Suprapubic skin (tissue), 4 donors: ENCODE measurements at places on chromosomes 5 and 9.

- DNase-seq = no peak
These were observed 43.7 kb downstream of the RANBP6 start for GRCh38 chr9:5971740-5972139.

- DNase-seq = no peak
These were observed 27.1 kb upstream of the ACTBL2 start for GRCh38 chr5:57509501-57510260.

DNA sequence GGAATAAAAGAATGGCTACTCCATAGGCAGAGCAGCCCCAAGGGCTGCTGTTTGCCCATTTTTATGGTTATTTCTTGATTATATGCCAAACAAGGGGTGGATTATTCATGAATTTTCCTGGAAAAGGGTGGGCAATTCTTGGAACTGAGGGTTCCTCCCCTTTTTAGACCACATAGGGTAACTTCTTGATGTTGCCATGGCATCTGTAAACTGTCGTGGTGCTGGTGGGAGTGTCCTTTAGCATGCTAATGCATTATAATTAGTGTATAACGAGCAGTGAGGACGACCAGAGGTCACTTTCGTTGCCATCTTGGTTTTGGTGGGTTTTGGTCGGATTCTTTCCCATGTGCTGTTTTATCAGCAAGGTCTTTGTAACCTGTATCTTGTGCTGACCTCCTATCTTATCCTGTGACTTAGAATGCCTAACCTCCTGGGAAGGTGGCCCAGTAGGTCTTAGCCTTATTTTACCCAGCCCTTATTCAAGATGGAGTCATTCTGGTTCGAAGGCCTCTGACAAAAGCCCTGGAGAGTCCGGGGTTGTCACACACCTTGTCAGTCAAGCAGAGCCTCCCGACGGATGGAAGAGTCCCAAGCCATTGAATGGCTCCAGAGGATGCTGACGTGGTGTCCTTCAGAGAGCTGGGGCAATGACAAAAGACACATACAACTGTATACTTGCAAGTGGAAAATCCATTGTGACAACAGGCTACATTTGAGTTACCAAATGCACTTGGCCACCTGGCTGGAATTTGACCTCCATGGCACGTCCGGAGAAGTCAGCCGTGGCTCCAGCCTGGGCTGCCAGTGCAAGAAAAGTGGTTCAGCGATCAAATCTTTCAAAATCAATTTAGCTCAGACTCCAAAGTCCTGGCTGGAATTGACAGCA is 67.1 kb upstream of the CLINT1 start:
- no peak for DNase-seq

DNA sequence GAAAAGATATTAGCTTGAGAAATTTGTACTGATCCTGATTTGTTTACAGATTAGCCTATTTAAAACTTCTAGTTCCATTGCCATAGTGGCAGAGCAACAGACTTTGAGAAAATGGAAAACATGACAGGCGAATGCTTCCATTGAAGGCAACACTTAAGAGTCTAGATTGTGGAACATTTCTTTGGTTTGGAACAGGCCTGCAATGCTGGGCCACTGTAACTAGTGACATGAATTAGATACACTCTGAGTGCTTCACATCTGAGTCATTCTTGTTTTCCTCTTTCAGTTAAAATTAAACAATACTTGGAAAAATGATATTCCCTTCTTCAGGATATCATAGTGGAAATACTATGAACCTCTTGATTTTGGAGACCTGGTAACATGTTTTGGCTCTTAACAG is 453.6 kb upstream of the TUSC1 start:
- no peak for DNase-seq

GRCh38 chr5:34042321-34042720 is 692 bp downstream of the C1QTNF3 start:
- DNase-seq = no peak

GRCh38 chr5:107329850-107330249 is 340.9 kb downstream of the EFNA5 start:
- no peak for DNase-seq

- DNase-seq = no peak
These were observed 244.1 kb downstream of the ADGRV1 start for GRCh38 chr5:90802474-90803317.

- no peak for DNase-seq
These were observed 23.4 kb upstream of the PAM start for GRCh38 chr5:102731693-102732092.

DNA sequence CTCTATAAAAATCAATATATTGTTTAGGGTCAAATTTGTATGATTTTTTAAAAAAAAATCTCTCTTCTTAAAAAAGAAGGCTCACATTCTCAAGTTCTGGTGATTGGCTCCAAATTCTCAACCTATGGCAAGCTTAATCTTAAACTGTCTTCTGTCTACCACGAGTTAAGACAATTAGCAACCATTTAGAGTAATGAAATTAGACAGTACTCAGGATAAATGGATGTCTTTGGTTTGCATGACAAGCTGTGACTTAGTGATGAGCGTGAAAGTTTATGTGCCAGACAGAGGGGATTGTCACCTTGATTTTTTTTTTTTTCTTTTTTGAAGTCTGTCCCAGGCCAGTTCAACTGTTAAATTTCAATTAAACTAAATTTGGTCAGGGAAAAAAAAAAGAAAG is 1632.3 kb downstream of the MAT2B start:
- DNase-seq = no peak

- DNase-seq = no peak
These were observed 1871.9 kb upstream of the CDH6 start for GRCh38 chr5:29321591-29321990.

DNA sequence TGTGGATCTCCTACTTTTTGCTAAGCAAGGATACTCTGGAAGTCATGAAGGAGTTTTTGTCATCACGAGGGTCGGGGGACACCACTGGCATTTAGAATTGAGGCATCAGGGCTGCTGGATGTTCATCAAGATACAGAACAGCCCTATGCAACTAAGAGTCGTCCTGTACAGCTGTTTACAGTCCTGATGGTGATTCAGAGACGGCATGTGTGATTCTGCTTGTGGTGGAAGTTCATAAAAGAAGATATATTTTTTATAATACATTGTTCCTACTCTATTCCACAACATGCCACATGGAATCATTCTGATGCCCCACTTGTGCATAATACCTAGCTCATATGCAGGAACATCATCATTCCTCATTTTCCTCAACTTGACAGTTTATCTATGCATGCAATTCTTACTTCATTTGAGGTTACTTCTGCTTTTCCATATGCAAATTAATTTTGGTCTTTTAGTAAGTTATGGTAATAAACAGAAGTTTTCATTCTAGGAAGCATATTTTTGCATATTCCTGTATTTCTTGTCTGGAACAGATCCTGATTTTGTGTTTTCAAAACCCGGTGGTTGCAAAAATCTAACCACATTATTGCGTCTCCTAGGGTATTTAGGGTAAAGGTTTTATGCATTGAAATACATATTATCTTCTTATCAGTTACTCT is 155.2 kb downstream of the ARHGEF28 start:
- no peak for DNase-seq

DNA sequence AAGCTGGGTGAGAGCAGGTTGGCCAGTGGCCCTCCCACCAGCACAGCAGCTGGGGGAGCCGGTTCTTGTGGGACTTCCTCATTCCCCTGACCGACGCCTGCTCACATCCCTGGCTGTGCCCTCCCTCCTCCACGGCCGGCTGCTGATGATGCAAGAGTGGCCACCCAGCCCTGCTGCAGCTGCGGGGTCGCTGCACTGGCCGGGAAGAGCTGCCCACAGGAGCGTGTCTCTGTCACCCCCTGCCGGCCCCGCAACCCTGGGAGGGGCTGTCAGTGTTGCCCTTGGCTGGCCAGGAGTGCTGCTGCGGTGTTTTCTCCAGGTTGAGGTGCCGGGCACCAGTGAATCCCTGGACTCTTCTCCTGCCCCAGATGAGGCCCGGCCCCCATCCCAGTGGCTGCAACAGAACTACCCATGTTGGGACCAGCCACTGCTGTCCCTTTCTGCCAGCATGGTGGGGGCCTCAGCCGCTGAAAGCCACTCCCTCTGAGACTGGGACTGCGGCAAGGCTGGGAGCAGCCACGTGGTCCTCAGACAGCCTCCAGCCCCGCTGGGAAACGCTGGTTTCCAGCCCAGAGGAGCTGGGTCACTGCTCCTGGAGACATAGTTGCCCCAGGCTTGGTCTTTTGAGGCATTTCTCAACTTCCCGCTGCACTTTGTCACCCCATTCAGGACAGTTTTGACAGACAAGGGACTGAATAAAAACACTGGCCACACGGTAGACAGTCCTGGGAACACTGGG is 739 bp downstream of the CARD9 start:
- DNase-seq = no peak

DNA sequence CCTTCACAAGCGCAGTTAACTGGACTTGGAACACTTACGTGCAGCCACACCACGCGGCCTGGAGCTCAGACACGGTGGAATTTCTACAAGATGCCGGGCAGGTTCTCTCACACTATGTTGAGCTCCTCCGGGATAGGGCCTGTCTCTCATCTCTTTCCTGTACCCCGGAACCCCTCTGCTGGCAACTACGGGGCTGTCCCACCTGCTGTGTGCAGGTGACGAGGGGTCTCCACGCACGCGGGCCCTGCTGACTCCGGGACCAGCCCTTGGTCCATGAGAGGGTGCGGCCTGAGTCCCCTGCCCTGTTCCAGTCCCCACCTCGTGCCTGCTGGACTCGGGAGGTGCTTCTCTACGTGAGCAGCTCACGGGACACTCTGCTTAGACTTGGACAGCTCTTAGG is 40.1 kb downstream of the SLC6A3 start:
- DNase-seq = no peak

- no peak for DNase-seq
These were observed 12.7 kb downstream of the CSF1R start for GRCh38 chr5:150073677-150074076.

DNA sequence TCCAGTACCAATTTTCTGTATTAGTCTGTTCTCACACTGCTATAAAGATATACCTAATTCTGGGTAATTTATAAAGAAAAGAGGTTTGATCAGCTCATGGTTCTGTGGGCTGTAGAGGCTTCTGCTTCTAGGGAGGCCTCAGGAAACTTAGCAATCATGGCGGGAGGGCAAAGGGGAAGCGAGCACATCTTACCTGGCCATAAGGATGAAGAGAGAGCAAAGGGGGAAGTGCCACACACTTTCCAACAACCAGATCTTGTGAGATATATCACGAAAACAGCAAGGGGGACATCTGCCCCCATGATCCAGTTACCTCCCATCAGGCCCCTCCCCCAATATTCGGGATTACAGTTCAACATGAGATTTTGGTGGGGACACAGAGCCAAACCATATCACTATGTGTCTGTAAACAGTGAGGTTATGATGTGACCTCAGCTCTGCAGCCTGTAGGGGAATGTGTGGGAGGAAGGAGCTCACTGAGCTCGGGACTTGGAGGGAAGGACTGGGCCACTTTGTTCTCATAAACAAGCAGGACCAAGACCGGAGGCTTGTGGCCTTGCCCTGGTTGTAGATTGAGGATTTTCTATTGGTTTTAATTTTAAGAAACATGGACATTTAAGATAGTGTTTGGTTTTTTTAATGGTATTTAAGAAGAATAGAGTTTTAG is 85.2 kb downstream of the EHMT1 start:
- DNase-seq = no peak

DNA sequence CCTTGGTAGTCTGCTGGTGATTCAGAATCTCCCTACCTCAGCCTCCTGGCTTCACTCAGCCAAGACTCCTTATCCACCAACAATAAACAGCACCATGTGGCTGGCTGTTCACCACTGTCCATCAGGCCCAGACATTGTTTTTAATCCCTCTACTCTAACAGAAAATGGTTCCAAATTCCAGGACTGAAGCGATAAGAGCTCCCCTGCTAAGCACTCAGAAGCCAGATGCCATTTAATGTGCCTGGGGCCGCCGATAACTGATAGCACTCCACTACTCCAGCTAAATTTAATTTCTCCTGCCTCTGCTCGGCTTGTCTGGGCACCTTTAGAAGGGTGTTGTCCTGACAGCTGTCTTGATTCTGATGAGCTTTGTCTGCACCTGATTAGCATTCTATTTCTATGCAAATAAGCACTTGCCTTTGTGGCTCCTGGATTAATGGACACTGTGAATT is 47.1 kb downstream of the ZNF622 start:
- DNase-seq = no peak

DNA sequence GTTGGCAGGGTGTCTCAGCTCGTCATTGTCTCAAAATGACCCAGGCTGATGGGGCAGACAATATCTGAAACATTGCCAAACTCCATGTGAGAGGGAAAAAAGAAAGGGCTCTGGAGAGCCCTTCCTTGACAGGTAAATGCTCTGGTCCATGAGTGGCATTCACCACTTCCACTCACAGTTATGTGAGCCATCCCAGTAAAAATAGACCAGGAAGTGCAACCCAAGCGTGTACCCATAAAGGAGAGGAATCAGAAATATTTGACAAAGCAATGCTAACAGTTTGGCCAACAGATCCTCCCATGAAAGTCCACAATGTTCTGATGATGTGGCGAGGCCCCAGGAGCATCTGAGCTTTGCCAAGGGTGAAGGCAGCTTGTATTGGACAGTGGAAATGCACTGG is 49.4 kb downstream of the ASTN2 start:
- no peak for DNase-seq

DNA sequence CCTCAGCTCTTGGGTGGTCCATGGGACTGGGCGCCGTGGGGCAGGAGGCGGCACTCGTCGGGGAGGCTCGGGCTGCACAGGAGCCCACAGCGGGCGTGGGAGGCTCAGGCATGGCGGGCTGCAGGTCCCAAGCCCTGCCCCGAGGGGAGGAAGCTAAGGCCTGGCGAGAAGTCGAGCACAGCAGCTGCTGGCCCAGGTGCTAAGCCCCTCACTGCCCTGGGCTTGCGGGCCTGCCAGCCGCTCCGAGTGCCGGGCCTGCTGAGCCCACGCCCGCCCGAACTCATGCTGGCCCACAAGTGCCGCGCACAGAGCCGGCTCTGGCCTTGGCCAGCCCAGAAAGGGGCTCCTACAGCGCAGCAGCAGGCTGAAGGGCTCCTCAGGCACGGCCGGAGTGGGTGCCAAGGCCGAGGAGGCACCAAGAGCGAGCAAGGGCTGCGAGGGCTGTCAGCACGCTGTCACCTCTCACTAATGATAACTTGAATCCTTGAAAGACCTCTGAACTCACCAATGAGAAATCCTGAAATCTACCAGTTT is 1506.8 kb upstream of the WWC1 start:
- no peak for DNase-seq

GRCh38 chr5:100791391-100791790 is 111.7 kb downstream of the ST8SIA4 start:
- no peak for DNase-seq

GRCh38 chr5:109558952-109559351 is 130.8 kb upstream of the MAN2A1 start:
- no peak for DNase-seq

DNA sequence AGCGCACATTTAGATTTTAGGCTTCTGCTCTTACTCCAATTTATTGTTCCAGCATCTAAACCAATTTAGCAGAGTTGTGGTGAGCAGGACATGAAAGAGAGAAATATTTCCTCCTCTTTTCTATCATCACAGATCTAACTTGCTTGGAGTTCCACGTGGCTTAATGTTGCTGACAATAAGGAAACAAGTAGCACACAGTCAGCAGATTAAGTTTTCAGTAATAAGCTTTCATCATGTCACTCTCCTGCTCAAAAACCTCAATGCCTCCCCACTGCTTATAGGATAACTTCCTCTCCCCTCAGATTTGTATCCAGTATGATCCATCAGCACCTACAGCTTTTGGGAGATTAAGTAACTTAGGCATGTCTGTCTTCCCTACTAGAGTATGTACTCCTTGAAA is 10.4 kb upstream of the SSBP2 start:
- no peak for DNase-seq
